Stimulated activated CD8-positive, alpha-beta memory T cell treated with anti-CD3 and anti-CD28 coated beads, Interleukin-15, amount 100 ng/mL, for 24 hours (primary cell): ENCODE measurements at places on chromosomes 3 and 15.
A peak's percentile ranks its signal among the peaks of the same experiment; 100 is the strongest.

GRCh38 chr15:60932051-60932915 lies 296.8 kb downstream of the RORA start:
- DNase-seq, result peak; percentile 9

DNA sequence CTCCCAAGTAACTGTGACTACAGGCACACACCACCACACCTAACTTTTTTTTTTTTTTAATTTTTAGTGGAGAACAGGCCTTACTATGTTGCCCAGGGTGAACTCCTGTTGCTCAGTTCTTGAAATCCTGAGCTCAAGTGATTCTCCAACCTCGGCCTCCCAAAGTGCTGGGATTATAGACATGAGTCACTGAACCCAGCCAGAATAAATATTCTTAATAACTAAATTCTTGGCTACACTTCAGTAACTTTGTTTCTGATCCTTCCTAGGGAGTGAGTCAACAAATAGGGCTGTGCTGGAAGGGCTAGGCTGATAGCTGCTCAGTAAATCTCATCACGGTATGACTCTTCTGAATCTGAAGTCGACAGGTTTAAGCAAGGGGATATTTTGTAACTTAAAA lies 56.6 kb downstream of the P3H2 start:
- no peak for DNase-seq

DNA sequence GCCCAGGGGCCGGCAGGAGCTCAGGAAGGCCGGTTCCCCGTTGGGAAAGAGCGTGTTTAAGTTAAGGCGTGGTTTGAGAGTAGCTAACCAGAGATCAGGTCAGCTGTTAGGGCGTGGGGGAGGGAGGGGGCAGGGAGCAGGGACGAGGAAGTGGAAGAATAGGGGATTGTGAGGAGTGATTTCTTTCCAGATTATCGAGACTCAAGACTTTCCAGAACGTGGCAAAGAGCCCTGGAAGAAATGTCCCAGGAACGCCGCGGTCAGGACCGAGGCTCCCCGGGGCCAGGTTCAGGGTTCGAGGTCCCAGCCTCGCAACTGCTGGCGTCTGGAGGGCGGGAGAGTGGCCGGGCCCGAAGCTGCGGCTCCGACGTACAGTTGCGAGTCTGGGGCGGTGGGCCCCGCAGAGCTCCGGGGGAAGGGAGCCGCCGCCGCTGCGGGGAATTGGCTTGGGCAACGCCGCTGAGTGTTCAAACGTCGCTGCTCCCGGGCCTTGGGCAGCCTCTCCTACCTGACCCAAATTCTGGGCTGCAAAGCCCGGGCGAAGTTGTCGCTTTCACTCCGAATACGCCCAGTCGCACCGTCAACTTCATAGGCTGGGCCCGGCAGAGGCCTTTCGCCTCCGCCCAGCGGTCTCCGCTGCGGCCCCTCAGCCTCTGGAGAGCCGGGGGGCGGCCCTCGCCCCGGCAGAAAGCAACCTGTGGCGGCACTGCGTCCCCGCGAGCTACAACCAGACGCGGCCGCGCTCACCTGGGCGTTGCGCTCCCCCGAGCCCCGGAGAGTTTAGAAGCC lies 9.5 kb downstream of the ISL2 start:
- DNase-seq, result no peak

DNA sequence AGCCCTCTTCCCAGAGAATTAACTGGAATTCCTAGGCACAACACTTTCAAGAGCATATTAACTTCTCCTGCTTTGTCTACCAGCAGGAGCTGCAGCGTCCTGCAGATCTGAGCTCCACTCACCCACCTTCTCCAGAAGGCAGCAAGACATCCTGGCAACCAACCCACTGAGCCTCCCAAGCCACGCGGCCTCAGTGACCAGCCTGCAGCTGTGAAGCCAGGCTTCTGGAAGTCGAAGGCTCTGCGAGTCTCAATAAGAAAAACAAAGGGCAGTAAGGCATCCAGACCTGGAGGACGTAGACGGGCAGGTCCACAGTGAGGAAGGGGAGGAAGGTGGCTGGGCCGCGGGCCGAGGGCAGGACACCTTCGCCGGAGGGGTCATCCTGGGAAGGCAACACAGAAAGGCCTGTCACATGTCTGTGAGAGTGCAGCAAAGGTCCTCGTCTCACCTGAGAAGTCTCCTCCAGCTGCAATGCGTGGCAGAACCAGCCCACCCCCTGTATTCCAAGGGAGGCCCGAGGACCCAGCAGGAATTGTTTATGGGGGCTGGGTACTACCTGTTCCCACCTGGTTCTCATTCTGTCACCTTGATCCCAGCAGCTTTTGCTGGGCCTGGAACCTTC lies 36.2 kb downstream of the ZXDC start:
- DNase-seq, result no peak

DNA sequence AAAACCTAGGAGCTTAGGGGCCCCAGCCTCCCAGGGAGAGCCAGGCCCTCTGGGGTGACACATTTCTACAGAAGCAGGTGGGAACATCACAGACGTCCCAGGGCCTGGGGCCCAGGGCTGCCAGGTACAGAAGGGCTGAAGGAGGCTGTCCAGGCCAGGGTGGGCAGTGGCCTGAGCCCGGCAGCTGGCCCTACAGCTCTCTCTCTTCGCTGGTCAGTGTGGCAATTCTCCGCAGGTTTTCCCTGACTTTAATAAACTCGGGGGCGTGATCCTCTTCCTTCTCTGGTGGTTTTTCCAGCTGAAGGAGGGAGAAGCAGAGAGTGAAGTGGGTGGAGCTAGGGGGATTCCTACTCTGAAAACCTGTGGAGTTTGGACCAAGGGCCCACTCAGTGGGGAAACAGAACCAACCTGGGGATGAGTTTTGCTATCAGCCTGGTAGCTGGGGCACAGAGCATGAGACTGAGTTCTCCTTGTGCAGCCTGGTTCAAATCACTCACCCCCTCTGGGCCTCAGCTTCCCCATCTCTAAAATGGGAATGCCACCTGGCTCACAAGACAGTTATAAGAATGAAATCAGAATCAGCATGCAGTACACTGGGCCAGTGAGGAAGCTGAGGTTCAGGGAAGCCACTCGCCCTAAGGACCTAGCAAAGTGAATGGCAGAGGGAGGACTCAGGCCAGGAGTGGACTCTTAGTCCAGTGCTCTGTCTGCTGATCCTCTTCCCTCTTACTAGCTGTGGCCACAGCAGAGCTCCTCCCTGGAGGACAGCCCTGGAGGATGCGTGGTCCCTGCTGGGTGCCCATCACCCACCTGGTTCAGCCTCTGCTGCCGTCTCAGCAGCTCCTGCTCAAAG lies 10.6 kb downstream of the FAM107A start:
- DNase-seq, result no peak

DNA sequence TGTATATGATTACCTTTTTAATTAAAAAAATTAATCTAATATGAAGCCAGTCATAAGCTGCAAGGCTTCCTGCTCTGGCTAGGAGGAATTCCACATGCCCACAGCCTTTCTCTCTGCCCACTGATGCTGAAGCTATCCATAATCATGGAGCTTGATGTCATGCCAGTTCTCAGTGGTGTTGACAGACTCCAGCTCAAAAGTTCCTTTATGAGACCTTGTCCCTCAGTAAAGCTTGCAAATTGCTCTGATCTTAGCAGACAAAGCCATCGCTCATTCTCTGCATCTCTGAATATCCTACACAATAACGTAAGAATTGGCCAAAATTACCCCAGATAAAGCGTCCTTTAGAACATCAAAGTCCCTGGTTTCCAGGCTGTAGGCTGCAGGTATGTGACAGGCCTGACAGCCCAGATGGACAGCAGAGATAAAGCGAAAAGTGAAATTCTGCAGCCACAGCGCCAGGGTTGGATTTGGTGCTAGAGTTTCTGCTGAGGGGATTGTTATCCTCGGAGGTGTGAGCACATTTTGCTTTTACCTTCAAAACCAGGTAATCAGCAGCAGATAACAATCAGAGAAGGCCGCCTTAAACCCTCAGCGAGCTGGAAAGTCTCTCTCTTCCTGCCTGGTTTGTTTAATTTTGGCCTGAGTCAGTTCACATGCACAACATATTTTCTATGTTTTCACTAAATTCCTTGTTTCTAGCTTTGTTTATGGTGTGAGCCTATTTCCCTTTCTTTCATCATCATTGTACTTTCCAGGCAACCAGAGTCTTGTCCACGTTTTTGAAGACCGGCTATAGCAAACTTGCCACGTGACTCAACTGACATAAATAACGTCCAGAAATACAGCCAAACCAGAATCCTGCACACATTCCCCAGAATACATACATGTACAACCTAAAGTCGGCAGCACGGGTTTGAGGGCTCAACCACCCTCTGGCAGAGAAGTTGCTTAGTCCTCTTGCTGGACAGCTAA lies 36.6 kb upstream of the ALDH1A3 start:
- no peak for DNase-seq
